ENCODE measurements at places on chromosomes 7 and 10. TPM values are rescaled to one million over a fixed set of nuclear protein-coding genes. Genes with fewer than 3 reads are reported as not detected.

DNA sequence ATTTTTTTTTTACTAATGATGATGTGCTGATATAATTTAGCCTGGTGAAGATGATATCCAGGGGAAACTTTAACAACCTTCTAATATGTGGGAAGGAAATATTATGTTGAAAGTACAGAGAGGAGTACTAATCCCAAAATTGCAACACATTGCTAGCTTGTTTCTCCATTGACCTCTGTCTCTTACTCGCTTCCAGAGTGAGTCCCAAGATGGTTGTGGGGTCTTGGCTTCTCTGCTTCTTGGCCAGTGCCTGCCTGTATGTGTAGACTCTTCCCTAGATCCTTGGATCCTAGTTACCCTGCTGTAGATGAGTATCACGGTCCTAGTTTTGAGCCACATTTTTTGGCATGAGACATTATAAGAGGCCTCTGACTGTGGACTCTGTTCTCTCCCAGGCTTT, 17.5 kb downstream of the BMPER start:
- DNase-seq: no peak

- DNase-seq: no peak
These were observed 2.1 kb upstream of the TMEM236 start for GRCh38 chr10:17749890-17750289.

- no peak for DNase-seq
These were observed 130.3 kb upstream of the ZNF746 start for GRCh38 chr7:149627911-149628310.

- DNase-seq: no peak
These were observed 230.1 kb upstream of the CELF2 start for GRCh38 chr10:10787586-10787985.

GRCh38 chr7:157619753-157620525, 283.1 kb downstream of the DNAJB6 start:
- no peak for DNase-seq

DNA sequence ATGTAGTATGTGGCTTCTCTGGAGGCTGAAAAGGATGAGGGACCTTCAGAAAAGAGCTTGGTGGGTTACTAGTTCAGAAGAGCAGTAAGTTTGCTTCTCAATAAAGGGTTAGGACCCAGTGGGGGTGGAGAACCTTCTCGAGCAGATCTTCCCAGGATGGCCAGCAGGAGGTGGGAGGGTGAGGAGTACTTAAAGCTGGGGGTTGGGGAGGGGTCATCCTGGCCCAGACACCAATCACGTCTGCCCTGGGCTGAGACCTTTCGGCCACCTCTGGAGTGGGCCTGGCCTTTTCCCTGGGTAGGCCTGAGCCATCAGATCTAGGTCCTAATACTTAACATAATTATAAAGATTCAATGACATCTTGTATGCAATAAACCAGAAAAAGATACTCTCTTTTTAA, 149.0 kb upstream of the TCF7L2 start:
- DNase-seq: no peak

- no peak for DNase-seq
These were observed 7.5 kb downstream of the ZFAND2A start for GRCh38 chr7:1152492-1152891.

DNA sequence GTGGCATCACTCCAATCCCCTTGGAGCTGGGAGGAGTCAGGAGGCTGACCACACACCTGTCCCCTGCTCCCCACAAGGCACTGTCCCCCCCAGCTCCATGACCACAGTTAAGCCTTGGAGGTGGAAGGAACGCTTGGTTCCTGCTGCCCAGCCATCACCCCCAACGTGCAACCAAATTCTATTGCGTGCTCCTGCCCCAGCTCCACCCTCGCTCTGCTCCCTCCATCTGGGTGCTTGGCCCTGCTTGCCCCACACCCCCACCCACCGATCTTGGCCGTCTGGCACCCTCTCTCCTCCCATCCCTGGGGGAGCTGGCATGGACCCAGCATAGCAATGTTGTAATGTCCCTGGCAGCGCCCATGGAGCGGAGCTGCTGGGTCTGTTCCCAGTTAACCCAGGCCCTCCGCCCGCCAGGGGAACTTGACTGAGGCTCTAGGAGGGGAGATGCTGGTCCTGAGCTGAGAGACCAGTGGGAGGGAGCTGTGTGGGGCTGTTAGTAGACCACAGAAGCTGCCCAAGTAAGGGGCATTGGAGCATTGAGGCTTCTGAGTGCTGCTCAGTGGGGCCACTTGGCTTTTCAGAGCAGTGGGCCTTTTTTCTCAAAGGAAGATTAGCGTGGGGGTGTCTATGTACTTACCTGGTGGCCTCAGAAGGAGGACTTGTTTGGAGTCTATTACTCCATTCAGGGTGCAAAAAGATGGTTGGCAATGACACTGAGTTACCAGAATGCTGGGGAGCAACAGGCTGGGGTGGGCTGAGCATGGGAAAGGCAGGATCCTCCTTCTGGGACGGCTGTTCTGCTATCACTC, 1.1 kb downstream of the EPHB6 start:
- DNase-seq: no peak

- no peak for DNase-seq
These were observed 16.0 kb downstream of the MRPS33 start for GRCh38 chr7:140998715-140999114.

Gene KCNH2
- total RNA-seq: 0.11 TPM

GRCh38 chr10:132679217-132679595, 106.7 kb downstream of the NKX6-2 start:
- no peak for DNase-seq

GRCh38 chr10:125757742-125758141, 17.9 kb downstream of the MMP21 start:
- no peak for DNase-seq

GRCh38 chr7:142954680-142955268, 7.4 kb downstream of the KEL start:
- peak; percentile 76 for DNase-seq

GRCh38 chr10:125344573-125345171, 184.3 kb upstream of the CTBP2 start:
- peak; percentile 45 for DNase-seq

DNA sequence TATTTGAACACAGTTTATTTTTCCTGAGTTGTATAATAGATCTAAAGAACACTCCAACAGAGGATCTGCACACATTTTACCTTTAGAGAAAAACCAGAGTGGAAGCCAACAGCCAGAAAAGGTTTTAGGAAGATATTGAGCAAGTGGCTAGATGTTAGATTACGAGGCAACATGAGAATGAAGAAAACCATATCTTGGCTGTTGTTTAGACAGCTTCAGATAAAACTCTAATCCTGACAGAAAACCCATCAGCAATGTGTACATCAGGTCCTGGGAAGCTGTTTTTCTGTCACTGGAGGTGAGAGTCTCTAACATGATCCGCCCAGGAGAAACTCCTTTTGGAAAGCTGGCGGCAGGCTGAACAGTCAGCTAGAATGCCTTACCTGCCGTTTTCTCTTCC, 159.5 kb downstream of the SPAG6 start:
- DNase-seq: no peak

- DNase-seq: no peak
These were observed 68.2 kb downstream of the ELAPOR2 start for GRCh38 chr7:86991093-86991769.

Gene IL2RA
- not detected for total RNA-seq

DNA sequence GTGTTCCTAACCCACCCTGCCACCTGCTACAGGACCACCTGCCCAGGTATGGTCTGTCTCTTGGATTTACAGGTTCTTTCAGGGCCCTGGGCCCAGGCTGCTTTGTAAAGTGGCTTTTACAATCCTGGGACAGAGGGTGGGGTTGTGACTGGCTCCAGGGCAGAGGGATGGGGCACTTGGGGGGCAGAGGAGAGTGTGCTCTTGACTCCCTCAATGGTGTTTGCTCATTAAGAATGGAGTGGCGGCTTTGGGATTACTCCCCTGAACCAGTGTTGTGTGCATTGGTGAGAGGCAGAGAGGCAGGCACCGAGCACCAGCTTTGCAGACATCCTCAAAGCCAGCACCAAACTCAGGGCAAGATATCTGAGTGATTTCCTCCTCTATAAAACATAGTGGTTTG, 43.5 kb downstream of the VWA2 start:
- no peak for DNase-seq

Gene PRR15
- not detected for total RNA-seq

GRCh38 chr7:131026297-131027000, 292.4 kb upstream of the KLF14 start:
- peak; percentile 83 for DNase-seq

- peak; percentile 82 for DNase-seq
These were observed 826 bp downstream of the CHPF2 start for GRCh38 chr7:151232917-151233701.

DNA sequence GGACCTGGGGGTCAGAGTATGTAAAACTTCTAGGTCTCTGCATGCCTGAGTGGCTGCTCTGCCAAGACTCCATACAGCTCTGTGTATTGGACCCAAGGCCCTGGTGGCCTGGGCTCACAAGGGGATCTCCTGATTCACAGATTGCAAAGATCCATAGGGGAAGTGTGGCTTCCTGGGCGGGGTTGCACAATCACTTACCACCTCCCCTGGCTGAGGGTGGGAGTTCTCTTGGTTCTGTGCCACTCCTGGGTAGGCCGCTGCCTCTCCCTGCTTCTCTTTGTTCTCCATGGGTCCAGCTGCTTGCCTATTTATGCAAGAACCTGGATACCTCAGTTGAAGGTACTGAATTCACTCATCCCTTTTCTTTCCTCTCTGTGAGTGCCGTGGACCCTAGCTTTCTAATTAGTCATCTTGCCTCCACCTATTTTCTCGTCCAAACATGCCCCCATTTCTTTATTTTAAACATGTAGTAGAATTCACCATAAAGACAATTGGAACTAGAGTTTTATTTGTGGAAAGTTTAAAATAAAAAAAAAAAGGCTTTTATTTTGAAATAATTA, 18.5 kb upstream of the AGR3 start:
- no peak for DNase-seq

Gene SPDYE2
- not detected for total RNA-seq

GRCh38 chr10:72649291-72649690, 23.4 kb upstream of the MICU1 start:
- no peak for DNase-seq

- no peak for DNase-seq
These were observed 128.2 kb upstream of the TCERG1L start for GRCh38 chr10:131439705-131440104.

DNA sequence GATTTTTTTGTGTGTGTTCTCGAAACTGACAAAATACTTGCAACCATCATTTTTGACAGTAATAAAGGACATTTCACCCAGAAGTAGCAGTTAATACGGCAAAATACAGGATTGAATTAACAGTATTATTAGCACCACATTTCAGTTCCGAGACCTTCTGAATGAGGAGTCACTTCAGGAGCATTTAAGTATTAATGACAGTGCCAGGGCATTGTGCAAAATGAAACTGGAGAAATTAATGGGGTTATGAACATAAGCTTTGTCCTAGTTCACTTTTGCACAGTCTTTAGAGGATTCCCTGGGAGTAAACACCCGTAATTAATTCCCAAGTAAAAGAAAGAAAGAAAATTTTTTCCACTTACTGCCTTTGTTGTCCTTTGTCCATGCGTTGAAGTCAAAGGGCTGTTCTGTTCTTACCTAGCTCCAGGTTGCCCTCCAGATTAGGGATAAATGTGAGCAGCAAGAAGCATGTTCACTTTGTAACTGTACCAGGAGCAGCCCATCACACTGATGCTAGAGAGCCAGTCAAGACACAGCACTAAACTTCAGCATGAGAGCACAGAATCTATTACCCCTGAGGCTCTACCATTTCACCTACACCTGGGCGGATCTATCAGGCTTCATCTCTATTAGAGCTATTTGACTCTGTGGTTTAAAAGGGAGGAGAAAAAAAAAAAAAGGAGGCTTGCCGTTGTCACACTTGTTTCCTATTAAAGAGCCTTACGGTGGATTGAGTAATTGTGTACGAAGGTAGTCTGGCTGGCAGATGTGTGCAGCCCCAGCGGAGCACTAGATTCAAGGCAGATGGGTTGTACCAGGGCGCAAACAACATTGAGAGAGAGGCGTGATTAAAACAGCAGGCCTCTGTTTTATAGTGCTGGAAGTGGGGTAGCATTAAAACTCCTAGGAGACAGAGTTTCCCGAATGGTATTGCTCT, 297.8 kb upstream of the SEMA3A start:
- DNase-seq: no peak

Data from Karpas-422 (cell line).